ENCODE measurements at places on chromosomes 2 and 18. TPM values are rescaled to one million over a fixed set of nuclear protein-coding genes. Genes with fewer than 3 reads are reported as not detected.

DNA sequence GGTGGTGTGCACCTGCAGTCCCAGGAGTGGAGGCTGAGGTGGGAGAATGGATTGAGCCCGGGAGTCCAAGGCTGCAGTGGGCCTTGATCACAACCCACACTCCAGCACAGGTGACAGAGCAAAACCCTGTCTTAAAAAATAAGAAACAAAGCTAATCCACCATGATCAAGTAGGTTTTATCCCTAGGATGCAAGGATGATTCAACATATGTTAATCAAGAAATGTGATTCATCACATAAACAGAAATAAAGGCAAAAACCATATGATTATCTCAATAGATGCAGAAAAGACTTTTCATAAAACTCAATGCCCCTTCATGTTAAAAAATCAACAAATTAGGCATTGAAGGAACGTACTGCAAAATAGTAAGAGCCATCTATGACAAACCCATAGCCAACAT is 58.1 kb downstream of the CCBE1 start:
- no peaks in the 10 kb centered on the region for H3K36me3 ChIP-seq
- H3K27ac ChIP-seq, result no peak overlapping the region
- no peaks in the 10 kb centered on the region for H3K4me1 ChIP-seq
- H3K4me3 ChIP-seq, result no peak overlapping the region

Gene RNU2-63P
- total RNA-seq, result 7.6 TPM

GRCh38 chr2:136891100-136891499 is 125.8 kb downstream of the THSD7B start:
- DNase-seq, result no peak
- H3K4me1 ChIP-seq, result no peaks in the 10 kb centered on the region
- H3K4me3 ChIP-seq, result no peak overlapping the region

GRCh38 chr2:200862532-200863000 is 1.9 kb downstream of the CLK1 start:
- peak overlapping the region; percentile 85 for H3K4me3 ChIP-seq
- peak; percentile 87 for DNase-seq
- peaks cover 62% of the 10 kb centered on the region for H3K36me3 ChIP-seq
- peaks cover 2% of the 10 kb centered on the region for H3K27me3 ChIP-seq
- H3K4me1 ChIP-seq, result peaks cover 41% of the 10 kb centered on the region

- H3K36me3 ChIP-seq, result no peaks in the 10 kb centered on the region
- H3K27ac ChIP-seq, result no peak overlapping the region
- no peak for DNase-seq
- peaks cover 9% of the 10 kb centered on the region for H3K27me3 ChIP-seq
- no peak overlapping the region for H3K4me3 ChIP-seq
Observed at GRCh38 chr2:152231446-152231845, 55.9 kb upstream of the STAM2 start.

Gene UCN
- 2.7 TPM for total RNA-seq

Gene BOLA3
- 131 TPM for total RNA-seq

DNA sequence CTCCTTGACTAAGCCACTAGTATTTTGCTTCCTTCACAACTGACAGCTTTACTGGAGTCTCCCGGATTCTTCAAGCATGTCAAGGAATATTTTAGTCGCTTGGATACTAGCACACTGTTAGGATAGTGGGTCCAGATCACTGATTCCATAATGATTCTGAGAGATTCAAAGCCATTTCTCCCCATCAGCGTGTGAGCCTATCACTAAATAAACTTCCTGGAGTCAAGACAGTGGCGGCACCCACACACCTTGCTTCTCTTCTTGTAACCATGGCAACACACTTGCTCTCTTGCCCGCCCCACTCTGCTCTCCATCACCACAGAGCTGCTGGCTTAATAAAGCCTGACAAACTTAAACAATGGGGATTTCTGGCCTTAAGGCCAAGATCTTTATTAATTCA is 245.1 kb downstream of the LRRTM1 start:
- H3K4me1 ChIP-seq, result no peaks in the 10 kb centered on the region
- H3K36me3 ChIP-seq, result no peaks in the 10 kb centered on the region
- no peak overlapping the region for H3K27ac ChIP-seq
- no peak overlapping the region for H3K4me3 ChIP-seq
- DNase-seq, result no peak

- H3K4me1 ChIP-seq, result no peaks in the 10 kb centered on the region
- no peaks in the 10 kb centered on the region for H3K36me3 ChIP-seq
- no peak for DNase-seq
- no peak overlapping the region for H3K4me3 ChIP-seq
- no peak overlapping the region for H3K27ac ChIP-seq
Observed at GRCh38 chr2:205734436-205735037, 52.2 kb downstream of the NRP2 start.
